Stimulated activated CD4-positive, alpha-beta T cell treated with anti-CD3 and anti-CD28 coated beads, Interleukin-4, amount 100 ng/mL, for 1 hour (primary cell): ENCODE measurements at places on chromosomes 5 and 9.

- DNase-seq, result no peak
Measured at GRCh38 chr5:147049764-147050163, 171.2 kb upstream of the PPP2R2B start.

DNA sequence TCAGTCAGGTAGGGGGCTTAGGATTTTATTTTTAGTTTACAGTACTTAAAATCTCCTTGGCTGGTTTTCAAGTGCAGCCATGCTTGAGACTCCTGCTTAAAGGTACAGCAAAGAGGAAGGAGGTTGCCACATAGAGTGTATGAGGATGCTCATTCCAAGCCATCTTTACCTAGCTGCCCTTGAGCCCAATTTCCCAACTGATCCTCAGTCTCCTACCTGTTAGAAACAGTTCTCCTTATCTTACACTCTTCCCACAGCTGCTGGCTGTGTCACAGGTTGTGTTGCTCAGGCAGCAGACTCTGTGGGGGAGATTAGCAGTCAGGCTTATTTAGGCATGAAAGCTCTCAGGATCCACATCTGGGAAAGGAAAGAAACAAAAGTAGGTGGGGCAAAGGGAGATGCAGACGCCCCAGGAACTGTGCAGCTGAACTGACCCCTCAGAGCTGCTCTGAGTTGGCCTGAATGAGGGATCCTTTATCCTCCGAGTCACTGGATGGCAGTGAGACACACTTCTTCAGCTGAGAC is 95.1 kb downstream of the NMUR2 start:
- DNase-seq, result no peak

GRCh38 chr5:17665836-17666235 is 31.6 kb downstream of the TAF11L14 start:
- DNase-seq, result no peak

GRCh38 chr5:39217365-39218281 is 1.7 kb downstream of the FYB1 start:
- peak; percentile 60 for DNase-seq
